ENCODE measurements at places on chromosomes 4 and X.

DNA sequence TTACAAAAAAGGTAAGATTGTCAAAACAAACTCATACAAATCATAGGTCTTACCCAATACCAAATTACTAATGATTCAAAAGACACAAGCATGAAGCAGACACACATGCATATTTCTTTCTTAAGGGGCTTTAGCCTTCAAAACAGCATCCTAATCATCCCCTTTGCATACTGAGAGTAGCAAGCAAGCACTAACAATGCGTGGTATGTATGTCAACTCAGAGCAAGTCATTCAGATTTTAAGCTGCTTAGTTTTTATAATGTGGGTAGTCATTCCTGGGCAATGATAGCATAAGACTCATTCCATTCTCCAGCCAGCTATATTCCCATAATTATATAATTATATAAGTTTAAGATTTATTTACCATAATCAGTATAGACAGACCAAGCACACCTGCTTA lies 219.6 kb downstream of the DKK2 start:
- no peak for DNase-seq

GRCh38 chr4:172826346-172826745 lies 342.3 kb upstream of the GALNT7 start:
- DNase-seq = no peak

GRCh38 chr4:15665753-15666365 lies 10.7 kb upstream of the FBXL5 start:
- DNase-seq = no peak

- DNase-seq = no peak
These were observed 22.4 kb downstream of the DCTD start for GRCh38 chr4:182894681-182895275.

DNA sequence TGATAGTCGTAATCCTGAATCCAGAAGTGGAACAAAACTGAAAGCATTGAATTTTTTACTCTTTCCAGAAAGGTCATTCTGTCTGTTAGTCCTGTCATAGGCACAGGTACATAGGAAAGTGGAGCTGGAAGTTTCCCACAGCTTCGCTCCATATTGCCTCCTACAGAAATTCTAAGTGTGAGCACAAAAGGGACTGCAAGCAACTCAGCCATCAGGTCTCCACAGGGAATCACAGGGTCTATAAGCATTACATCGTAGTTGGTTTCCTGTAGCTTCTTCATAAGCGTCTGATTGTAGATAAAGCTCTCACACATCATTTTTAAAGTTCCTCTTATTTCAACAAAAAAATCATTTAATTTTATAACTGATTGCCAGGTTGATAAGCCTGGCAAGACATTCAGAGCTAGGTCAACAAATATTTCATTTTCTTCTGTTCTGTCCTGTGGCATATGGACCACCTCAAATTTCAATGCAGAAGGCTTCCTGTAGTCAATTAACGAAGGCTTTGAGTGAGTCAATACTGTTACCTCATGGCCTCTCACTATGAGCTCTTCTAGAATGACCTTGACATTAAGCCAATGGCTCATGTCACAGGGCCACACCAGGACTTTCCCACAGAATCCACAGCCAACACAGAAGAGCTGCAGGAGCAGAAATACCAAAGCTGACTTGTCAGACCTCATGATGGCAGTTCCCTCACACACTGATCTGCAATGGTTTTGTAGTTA lies at the start of gene UGT2A3:
Gene UGT2A3, minus strand, starts transcription at position 727 of the 728 bp plus-strand sequence. Its CDS starts 44 bp downstream, at position 683.
- no peak for DNase-seq

- no peak for DNase-seq
These were observed 4.9 kb upstream of the TXK start for GRCh38 chr4:48138936-48139335.

DNA sequence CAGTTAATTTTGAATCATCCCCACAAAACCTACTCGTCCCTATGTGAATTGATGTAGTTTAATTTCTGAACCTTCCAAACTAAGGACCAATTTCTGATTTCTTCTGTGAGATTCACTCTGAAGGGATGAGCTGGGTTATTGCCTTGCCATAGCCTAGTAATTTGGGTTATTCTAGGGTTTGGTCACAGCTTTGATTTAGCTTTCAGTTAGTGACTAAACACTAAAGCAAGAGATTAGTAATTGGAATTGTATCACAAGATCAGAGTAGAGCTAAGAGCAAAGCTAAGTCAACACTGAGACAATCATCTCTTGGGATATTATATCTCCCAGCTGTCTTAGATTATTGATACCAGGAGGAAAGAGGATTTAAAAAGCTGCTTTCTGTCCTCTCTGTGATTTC lies 588.0 kb downstream of the CCSER1 start:
- no peak for DNase-seq

- DNase-seq = peak; percentile 65
These were observed 1.5 kb downstream of the FRMPD3 start for GRCh38 chrX:107450823-107451509.

- DNase-seq = no peak
These were observed 89.7 kb upstream of the NDP start for GRCh38 chrX:44062840-44063239.

- no peak for DNase-seq
These were observed 228.5 kb downstream of the STIM2 start for GRCh38 chr4:27089186-27089585.

- no peak for DNase-seq
These were observed 65.8 kb downstream of the SLIT2 start for GRCh38 chr4:20317424-20317985.

GRCh38 chr4:54063229-54063628 lies 1.2 kb downstream of the CHIC2 start:
- DNase-seq = no peak

Measured in nephron progenitor cell (in vitro differentiated cells).